Umbilical cord (tissue), 2 donors: ENCODE measurements at places on chromosomes 12 and 14. TPM values are rescaled to one million over a fixed set of nuclear protein-coding genes. Genes with fewer than 3 reads are reported as not detected.
A peak's percentile ranks its signal among the peaks of the same experiment; 100 is the strongest.

DNA sequence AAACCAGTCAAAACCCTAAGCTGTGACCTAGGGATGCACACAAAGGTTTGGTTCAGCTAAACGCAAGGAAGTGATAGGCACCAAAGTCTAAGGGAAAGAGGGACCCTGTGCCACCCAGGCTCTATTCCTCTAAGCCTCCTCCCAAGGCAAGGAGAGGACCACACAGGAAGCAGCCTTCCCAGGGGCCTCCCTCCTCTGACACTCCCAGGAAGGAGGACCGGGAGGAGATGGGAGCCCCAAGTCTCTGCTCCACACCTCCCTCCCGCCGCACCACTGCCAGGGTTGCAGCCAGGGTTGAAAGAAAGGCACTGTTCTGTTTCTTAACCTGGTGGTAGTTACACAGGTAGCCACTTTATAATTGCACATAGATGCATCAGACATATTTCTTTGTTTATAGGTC, 21.9 kb downstream of the TCHP start:
- DNase-seq: no peak

GRCh38 chr12:127677537-127678131, 589.3 kb upstream of the TMEM132C start:
- DNase-seq: peak; percentile 84

- no peak for DNase-seq
Observed at GRCh38 chr14:53022593-53022992, 71.7 kb upstream of the FERMT2 start.

The OR4M1 gene
- total RNA-seq: 12.5 TPM

DNA sequence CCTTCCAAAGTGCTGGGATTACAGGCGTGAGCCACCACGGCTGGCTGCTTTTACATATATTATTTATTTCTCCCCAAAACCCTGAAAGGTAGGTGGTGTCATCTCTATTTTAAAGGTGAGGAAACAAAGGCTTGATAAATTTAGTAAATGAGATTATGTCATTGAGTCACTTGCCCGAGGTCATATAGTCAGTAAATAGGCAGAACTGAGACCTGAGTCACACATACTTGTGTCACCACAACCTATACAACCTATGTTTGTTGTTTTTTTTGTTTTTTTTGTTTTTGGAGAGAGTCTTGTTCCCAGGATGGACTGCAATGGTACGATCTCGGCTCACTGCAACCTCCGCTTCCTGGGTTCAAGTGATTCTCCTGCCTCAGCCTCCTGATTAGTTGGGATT, 12.8 kb downstream of the TSFM start:
- DNase-seq: no peak

- peak; percentile 35 for DNase-seq
Observed at GRCh38 chr12:45122768-45123380, 72.0 kb upstream of the DBX2 start.

DNA sequence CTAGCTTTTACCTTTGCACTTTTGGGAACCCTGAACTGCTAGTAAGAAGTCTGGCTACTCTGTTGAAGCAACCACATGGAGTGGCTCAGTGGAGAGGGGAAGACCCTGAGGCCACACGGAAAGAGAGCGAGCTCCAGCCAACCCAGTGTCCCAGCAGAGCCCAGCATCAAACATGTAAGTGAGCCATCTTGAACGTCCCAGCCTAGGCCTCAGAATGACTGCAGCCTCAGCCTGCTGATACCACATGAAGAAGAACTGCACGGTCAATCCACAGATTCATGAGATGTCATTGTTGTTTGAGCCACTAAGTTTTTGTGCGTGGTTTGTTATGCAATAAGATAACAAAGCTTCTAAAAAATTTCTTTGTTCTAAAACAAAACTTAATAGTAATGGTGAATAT, 40.2 kb downstream of the TFCP2 start:
- no peak for DNase-seq

GRCh38 chr14:64880221-64881121, 764 bp upstream of the SPTB start:
- DNase-seq: peak; percentile 70

The PDE6H gene
- not detected for total RNA-seq
